Liver (tissue), 10 donors: ENCODE measurements at places on chromosomes 2 and 18.

DNA sequence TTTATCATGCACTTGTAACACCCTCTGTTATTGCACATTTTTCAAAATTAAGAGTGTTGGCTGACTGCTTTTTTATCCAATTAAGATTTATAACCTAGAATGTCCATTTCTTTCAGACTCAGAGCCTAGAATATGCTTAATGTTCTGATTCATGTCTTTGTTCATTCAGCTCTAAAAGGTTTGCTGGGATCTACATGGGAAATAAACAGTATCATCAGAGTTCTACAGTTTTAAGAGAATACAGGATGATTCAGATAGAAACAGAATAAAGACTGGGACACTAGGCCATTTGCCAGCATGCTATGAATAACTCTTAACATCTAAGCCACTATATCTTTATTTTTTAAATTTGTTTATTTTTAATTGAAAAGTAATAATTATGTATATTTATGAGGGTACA, 713.7 kb upstream of the CHAC2 start:
- no peak for DNase-seq

DNA sequence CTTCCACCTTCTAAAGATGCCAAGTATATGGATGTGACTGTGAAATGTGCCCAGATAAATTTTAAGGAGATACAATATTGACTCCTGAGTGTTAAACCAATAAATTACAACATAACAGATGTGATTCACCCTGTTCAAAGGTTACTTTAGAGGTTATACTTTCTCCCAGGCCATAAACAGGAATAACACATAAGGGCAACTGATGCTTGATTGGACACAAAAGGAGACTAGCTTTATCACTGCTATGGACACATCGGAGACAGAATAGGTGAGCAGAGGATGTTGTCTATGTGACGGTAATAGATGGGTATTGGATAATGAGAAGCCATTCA, 31.9 kb upstream of the SLC25A52 start:
- no peak for DNase-seq

GRCh38 chr2:80378-80777, 34.1 kb upstream of the FAM110C start:
- no peak for DNase-seq

- no peak for DNase-seq
Observed at GRCh38 chr2:167832868-167833287, 414.5 kb downstream of the STK39 start.

DNA sequence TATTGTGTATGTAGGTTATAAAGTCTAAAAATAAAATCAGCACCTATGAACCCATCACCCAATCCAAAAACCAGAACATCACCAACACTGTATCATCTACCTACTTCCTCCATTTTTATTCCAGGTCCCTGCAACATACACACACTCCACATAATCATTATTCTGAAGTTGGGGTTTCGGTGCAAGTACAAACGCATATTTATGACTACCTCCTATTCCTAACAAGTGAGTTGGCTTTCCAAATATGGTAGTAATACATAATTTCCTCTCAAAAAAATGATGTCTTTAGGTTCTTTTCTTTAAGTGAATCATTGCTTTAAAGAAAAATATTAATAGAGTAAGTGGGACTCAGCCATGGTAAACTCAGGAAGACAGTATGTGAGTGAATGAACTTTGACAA, 3.3 kb downstream of the ACVR1 start:
- DNase-seq: no peak

DNA sequence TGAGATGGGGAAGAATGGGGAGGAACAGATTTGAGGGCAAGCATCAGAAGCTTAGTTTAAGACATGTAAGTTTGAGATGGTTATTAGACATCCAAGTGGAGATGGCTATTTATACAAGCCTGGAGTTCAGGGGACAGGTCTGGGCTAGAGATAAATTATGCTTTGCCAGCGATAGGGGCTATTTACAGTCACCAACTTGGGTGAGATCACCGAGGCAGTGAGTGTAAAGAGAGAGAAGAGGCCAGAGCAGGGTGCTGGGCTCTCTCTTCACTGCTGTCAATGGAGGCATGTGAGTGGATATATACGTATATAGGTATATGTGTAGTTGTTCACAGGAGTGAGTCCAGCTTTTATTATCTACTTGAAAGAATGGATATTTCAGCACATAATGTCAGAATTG, 81.0 kb downstream of the QPCT start:
- DNase-seq: no peak

DNA sequence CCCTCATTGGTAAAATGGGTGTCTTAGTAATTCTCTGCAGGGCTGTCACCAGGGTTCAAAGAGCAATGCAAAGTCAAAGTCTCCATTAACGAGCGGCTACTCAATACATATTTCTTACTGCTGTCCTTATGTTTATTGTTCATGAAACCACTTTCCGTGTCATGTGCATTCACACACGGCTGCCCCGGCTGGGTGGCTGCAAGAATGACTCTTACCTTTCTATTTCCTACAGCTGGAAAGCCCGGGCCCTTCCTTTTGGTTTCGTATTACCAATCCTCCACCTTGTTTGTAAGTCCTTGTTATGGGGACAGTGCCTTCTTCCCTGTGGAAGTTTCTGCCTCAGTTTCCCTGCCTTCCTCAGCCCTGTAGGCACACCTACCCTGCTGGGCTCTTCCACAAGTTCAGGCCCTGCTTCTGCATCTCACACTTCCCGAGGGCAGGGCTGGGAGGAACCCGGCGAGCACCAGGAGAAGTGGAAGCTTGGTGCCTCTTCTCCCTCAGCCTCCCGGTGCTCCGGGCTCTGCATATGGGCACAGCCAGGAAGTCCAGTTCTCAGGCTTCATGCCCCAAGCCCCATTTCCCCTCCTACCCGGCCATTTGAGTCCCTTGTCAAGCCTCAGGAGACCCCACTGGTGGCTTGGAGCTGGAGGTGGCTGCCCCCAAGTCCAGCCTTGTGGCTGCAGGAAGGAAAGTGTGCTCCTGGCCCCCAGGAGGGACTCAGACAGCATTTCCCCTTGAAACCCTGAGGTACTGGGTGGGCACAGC, 18.7 kb upstream of the ACKR3 start:
- no peak for DNase-seq

DNA sequence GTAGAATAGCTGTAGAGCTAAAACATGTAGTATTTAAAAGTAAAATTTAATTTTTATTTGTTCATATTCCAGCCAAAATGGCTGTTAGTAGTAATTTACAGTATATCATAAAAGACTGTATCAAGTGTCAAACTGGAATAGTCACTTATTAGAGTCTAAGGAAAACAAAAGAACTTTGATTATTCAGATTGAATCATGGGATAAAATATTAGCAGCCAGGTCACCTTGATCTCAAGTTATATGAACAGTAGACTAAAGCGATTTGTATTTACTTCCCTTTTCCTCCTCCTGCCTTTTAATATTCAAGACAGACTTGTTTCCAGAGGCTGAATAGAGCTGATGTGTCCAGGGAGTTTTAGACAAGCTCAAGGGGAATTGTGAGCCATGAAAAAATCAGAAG, 54.4 kb downstream of the PMAIP1 start:
- DNase-seq: no peak

GRCh38 chr2:27664622-27665363, 1.1 kb downstream of the SLC4A1AP start:
- no peak for DNase-seq

GRCh38 chr18:6979954-6980353, 137.6 kb downstream of the LAMA1 start:
- no peak for DNase-seq

DNA sequence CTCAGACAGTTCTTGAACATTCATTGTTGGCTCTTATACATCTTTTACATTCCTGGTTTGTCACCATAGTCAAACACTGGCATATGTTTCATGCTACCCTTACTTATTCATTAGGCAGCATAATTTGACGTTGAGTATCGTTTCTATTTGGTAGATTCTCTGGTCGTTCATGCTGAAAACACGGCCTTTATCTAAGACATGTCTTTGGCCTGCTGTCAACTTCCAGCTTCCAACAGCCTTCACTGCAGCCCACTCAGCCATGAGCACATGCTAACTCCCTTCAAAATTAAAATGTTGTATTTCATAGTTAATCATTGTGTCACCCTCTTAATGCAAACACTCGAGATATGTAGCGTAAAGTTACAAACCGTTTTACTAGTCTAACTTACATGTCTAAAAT, 493.0 kb upstream of the NRP2 start:
- no peak for DNase-seq

DNA sequence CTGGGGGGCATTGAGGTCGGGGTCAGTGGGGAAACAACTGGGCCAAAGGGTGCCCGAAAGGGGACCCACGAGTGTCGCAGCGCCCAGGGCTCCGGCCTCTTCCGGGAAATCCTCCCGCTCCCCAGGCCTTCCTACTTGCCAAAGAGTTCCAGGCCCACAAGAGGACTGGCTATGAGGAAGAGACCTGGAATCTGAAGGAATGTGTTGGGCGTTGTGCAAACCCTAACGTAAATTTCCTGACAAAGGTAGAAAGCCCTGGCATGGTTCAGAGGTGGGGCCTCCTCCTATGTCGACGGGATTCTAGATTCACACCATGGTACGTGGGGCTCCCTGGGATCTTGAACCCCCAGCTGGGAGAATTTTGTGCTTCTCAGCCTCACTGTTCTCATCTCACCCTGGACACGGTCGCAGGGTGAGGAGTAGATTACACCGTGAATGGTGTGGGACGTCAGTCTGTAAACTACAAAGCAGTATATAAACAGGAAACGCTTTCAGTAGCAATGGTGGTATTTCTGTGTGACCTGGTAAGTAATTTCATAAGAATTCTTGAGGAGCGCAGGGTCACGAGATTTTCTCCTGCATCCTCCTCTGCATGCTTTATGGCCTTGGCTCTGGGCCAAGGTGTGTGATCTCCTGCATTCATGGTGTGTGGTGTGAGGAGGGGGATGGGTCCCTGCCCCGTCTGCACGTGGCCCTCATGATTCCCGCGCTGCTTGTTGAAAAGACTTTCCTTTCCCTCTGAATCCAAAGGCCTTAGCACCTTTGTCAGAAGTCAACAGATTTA, 868 bp downstream of the HSBP1L1 start:
- no peak for DNase-seq

DNA sequence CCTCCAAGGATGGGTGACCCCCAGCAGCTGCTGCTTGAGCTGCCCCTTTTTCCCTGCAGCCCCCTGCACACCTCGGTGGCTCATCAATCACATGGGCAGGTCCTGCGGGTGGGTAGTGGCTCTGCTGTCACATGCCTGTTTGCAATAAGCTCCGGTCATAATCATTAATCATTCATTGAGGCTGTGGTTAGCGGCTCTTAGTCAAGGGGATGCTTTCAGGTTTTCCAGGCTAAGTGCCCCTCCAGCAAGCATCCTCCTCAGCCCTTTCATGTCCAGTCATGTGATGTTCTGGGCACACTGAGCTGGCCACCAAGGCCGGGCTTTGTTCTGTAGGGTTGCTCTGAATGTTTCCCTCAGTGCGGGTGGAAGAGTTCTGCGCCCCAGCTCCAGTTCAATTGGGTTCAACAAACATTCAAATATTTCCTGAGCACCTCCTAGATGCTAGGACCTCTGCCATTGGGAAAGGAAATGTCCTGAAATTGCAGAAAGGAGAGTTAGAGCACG, 96.4 kb upstream of the LDAH start:
- no peak for DNase-seq

DNA sequence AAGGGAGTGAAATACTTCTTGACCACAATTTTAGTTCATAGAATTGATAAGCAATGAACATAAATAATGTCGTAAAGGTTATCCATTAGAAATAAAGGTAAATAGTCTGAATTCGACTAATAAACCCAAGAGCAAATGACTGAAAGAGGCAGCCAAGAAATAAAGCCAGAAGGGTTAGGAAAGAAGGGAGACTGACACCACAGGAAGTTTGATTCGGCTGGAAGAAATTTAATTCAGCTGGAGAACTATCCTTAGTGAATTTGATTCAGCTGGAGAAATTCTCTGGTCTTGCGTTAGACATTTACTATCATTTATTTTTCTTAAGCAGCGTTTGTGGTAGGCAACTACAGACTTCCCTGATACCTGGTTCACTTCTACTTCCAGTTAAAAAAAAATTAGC, 429.6 kb downstream of the PID1 start:
- no peak for DNase-seq

DNA sequence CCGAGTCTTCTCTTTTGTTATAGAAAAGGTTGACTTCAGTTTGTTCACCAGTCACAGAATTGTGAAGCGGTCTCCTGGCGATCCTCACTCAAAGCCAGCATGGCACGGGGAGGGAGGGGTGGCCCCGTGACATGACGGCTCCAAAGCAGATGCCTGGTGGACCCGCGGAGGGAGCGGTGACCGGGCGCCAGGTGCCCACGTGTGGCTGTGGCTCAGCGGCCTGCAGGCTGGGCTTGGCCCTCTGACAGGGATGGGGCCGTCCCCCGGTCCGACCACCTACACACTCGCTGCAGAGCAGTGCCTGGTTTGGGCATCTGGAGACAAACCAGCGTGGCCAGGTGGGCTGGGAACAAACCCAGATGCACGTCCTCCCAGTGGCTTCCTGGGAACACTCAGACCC, 129.1 kb upstream of the SNTG2 start:
- no peak for DNase-seq

DNA sequence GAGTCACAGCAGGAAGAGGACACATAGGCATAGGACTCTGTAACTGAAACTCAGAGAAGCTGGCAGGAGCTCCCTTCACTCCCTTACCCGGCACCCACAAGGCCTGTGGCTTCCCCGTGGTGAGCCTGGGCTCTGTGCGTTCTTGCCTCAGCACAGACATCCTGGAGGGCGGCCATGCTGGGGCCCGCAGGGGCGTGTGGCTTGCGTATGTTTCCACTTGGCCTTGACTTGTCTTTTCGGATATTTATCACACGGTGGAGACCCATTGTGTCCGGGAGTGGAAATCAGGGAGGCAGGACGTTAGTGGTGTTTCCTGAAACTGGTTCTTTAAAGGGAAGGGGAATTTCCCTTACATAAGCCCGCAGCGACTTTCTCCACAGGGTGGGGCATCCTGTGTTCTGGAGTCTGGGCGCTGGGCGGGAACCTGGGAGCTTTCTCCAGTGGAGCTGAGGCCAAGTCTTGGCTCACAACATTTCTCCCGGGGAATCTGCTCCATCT, 49.9 kb upstream of the EML6 start:
- DNase-seq: no peak

- no peak for DNase-seq
Observed at GRCh38 chr2:12428786-12429185, 287.9 kb upstream of the TRIB2 start.

- no peak for DNase-seq
Observed at GRCh38 chr2:3305431-3305830, 72.2 kb downstream of the EIPR1 start.

GRCh38 chr2:70715071-70715985, 52.7 kb downstream of the ADD2 start:
- DNase-seq: no peak

- DNase-seq: no peak
Observed at GRCh38 chr2:62475172-62476011, 30.6 kb downstream of the TMEM17 start.

- DNase-seq: no peak
Observed at GRCh38 chr18:58531236-58531635, 97.7 kb downstream of the ALPK2 start.

GRCh38 chr2:208031608-208032019, 6.3 kb upstream of the PLEKHM3 start:
- no peak for DNase-seq

DNA sequence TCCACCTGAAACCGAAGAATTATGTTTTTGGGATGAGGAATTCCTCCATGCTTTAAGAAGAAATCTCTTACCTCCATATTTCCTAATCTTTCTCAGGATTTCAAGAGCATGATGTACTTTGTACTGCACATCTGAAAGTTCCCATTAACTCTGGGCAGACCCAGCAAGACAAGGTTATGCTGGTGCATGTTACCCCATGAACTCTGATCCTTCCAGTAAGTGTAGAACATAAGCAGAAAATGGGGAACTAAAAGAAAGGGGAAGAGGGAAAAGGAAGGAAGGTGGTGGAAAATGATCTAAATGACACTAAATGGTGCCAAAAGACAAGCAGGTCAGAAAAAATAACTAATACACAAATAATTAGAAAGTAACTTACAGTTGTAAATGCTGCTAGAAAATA, 50.7 kb downstream of the STRN start:
- no peak for DNase-seq
